Fibroblast of lung (primary cell): ENCODE measurements at places on chromosomes 5 and 9. TPM values are rescaled to one million over a fixed set of nuclear protein-coding genes. Genes with fewer than 3 reads are reported as not detected.

- peaks cover 11% of the 10 kb centered on the region for H3K36me3 ChIP-seq
- H3K4me1 ChIP-seq, result peaks cover 22% of the 10 kb centered on the region
- peak; percentile 87 for DNase-seq
- H3K27me3 ChIP-seq, result no peaks in the 10 kb centered on the region
- H3K27ac ChIP-seq, result peak overlapping the region; percentile 91
- no peak overlapping the region for H3K4me3 ChIP-seq
Measured at GRCh38 chr9:34254141-34254913, 74.7 kb downstream of the KIF24 start.

GRCh38 chr5:157285310-157286035, 19.6 kb downstream of the CYFIP2 start:
- H3K36me3 ChIP-seq, result no peaks in the 10 kb centered on the region
- H3K4me3 ChIP-seq, result no peak overlapping the region
- H3K27me3 ChIP-seq, result no peaks in the 10 kb centered on the region
- H3K4me1 ChIP-seq, result peaks cover 4% of the 10 kb centered on the region

DNA sequence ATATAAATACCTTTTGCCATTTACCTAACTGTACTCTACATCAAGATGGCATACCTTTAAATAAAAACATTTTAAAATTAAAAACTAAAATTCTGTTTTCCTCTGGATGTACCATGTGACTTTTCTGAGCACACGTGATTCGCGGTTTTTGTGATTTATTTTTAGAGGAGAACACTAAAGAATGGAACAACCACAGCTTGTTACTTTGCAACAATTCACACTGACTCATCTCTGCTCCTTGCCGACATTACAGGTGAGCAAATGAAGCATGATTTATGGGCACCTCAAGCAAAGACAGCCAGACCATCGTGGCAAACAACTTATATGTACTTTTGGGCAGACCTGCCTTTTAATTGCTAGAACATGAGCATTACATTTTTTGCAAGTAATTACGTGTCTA, 61.3 kb downstream of the GDA start:
- no peaks in the 10 kb centered on the region for H3K36me3 ChIP-seq
- DNase-seq, result no peak
- no peaks in the 10 kb centered on the region for H3K4me1 ChIP-seq
- no peaks in the 10 kb centered on the region for H3K27me3 ChIP-seq
- H3K4me3 ChIP-seq, result no peak overlapping the region

DNA sequence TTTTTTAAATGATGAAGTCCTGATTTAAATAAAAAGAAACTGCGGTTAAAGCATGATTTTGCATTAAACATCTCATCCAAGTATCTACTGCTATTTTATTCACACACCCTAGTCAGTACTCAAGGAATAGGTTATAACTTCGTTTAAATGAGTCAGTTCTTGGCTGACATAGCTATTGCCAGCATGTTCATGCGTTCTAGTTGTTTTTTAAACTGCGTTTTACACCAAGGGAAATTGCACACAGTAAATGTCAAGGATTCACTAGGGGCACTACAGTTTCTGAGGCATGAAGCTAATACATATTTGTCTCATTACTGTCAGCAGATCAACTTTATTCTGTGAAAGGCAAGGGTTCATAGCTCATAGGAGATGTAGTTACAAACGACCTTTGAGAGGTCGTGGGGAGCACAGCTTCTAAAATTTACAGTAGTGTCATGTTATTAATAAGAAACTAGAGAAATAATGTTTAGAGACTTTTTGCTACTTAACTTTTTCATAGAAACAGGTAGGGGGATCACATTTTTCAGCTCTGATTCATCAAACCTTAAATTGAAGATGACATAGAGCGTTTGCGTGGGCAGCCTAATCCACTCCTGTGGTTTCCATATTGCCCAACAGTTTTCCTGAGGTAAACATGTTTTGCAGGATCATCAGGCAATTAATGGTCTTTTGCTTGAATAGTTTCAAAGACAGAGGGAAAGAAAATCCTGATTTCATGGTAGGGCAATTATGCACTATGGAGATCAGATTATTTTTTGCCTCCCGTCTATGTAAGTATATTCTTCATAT, 2222.7 kb upstream of the WWC1 start:
- no peak overlapping the region for H3K27ac ChIP-seq
- H3K4me1 ChIP-seq, result no peaks in the 10 kb centered on the region
- H3K27me3 ChIP-seq, result no peaks in the 10 kb centered on the region
- no peak overlapping the region for H3K4me3 ChIP-seq

The MARCOL gene
- not detected in 2 replicates for total RNA-seq

DNA sequence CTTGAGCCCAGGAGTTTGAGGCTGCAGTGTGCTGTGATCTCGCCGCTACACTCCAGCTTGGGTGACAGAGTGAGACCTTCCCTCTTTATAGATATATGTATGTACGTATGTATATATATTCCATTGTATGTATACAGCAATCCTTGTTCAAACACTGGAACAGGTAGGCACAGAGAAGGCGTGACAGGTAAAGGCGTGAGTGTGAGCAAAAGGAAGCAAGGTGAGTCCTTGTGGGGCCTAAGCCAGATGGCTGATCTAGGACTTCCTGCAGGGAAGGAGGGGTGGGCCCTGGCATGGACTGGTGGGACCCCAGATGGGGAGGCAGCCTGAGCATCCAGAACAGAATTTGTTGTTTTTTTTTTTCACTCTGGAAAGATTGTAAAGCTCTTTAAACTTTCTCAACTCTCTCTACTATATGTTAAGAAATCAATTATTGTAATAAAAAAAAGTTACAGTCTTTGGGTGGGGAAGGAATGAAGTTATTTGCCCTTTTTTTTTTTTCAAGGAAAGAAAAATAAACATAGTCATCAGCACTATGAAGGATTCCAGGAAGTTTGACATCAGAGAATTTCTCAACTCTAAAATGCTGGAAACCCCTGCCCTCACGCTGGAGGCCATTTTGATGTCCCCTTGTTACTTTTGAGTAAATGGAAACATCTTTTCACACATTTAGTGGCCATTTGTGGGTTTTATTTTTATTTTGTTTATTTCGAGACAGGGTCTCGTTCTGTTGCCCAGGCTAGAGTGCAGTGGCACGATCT, 38.9 kb upstream of the STXBP1 start:
- H3K27ac ChIP-seq, result peak overlapping the region; percentile 97
- H3K36me3 ChIP-seq, result no peaks in the 10 kb centered on the region
- H3K4me3 ChIP-seq, result no peak overlapping the region
- DNase-seq, result peak; percentile 93
- peaks cover 28% of the 10 kb centered on the region for H3K4me1 ChIP-seq

DNA sequence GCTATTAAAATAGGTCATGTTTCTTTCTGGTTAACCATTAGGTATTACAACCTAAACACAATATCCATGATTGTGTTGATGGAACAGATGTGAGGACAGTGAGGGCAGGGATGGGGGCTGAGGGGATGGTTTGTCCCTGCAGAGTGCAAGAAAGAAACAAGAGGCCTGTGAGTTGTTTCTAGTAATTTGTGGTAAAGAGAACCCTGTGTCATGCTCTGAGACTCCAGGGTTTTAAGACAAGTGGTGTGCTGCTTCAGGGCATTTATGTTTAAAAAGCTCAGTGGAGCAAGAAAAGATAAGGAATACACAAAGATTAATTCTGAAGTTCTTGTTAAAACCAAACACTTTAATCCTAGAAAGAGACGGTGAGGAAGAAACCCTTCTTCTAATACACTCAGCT, 656.5 kb downstream of the TLE1 start:
- H3K36me3 ChIP-seq, result no peaks in the 10 kb centered on the region
- no peaks in the 10 kb centered on the region for H3K27me3 ChIP-seq
- peak; percentile 19 for DNase-seq
- no peak overlapping the region for H3K4me3 ChIP-seq

- DNase-seq, result no peak
- H3K27me3 ChIP-seq, result no peaks in the 10 kb centered on the region
- peaks cover 2% of the 10 kb centered on the region for H3K4me1 ChIP-seq
- H3K27ac ChIP-seq, result no peak overlapping the region
Measured at GRCh38 chr9:121816449-121816817, 165.0 kb downstream of the DAB2IP start.

- H3K36me3 ChIP-seq, result no peaks in the 10 kb centered on the region
- H3K4me3 ChIP-seq, result no peak overlapping the region
- peaks cover 6% of the 10 kb centered on the region for H3K4me1 ChIP-seq
- no peaks in the 10 kb centered on the region for H3K27me3 ChIP-seq
- peak overlapping the region; percentile 40 for H3K27ac ChIP-seq
- DNase-seq, result peak; percentile 68
Measured at GRCh38 chr5:160269017-160269416, 39.7 kb downstream of the FABP6 start.

The SLC25A48 gene
- not detected in 2 replicates for total RNA-seq

DNA sequence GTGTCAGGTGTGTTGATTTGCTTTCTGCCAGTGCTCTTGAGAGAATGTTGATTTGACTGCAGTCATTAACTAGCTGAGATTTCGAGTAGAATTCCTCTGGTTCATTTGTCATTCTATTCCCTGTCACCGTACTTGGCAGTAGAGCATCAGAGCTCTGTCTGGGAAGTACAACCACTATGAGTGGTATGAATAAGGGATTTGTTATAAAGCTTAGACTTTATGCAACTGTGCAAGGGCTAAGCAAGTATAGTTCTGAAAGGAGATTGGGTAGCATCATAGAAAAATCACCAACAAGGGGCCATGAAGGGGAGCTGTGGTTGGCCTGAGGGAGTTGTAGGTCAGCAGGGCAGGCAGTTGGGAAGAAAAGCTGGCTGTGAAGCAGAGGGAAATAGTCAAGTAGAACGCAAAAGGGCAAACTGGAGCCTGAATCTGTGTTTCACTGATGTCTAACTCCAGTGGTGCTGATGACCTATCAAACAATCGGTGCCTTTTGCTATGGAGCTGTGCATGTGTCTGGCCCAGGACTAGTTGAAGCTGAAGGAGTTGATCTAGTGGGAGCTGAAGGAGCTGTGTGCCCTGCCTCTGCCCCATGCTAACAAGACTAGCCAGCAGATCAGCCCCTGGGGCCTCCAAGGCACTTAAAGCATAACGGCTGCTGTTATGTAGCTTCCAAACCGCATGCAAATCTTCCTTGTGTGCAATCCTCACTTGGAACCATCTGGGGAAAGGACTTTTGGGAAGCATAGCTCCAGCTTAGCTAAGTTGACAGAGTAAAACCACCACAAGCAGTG, 110.0 kb downstream of the SLC28A3 start:
- no peaks in the 10 kb centered on the region for H3K27me3 ChIP-seq
- no peak overlapping the region for H3K27ac ChIP-seq
- H3K4me3 ChIP-seq, result no peak overlapping the region
- H3K36me3 ChIP-seq, result no peaks in the 10 kb centered on the region
- no peaks in the 10 kb centered on the region for H3K4me1 ChIP-seq

The PCDHA8 gene
- total RNA-seq, result under 0.01 and 0.33 TPM in 2 replicates

DNA sequence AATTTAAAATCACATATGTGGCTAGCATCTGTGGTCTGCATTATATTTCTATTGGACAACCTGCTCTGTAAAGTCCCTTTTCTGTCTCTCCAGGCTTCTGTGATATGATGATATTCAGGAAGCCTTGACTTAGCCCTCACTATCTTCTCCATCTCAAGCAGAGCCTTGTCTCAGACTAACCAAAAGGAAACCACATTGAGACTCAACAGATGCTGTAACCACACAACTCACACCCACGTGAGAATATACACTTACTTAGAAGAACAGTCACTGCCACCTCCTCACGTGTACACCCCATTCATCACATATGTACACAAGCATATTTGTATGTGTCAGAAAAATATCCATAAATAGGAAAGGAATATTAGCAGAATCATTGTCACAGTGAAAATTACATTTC, 33.6 kb downstream of the HTR4 start:
- H3K27ac ChIP-seq, result no peak overlapping the region
- H3K4me3 ChIP-seq, result no peak overlapping the region
- H3K36me3 ChIP-seq, result no peaks in the 10 kb centered on the region

The NUDT12 gene
- 9.8 and 15.4 TPM in 2 replicates for total RNA-seq

The ENTPD2 gene
- total RNA-seq, result under 0.01 TPM in 2 replicates

DNA sequence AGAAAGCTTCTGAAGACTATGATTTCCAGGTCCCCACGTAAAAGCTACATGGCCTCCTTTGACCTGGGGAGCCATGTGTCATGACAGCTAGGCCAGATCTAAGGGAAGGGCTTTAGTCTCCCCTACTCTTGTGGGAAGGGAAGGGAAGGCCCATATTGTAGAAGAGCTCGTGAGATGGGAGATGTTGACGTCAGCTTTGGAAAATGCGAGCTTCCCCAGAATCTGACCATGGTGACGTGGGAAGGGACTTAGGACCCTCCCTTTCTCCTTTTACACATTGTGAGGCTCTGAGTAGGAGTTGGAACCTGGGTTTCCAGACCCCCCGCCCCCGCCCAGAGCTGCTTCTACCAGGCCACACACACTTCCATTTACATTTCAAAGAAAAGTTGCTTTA, 165.5 kb downstream of the SYK start:
- H3K4me3 ChIP-seq, result no peak overlapping the region
- no peaks in the 10 kb centered on the region for H3K4me1 ChIP-seq
- no peaks in the 10 kb centered on the region for H3K36me3 ChIP-seq
- no peak overlapping the region for H3K27ac ChIP-seq
- DNase-seq, result no peak

The FAM200C gene
- total RNA-seq, result 4.9 and 5.3 TPM in 2 replicates

The PCDHGA6 gene
- total RNA-seq, result 3.1 and 4.8 TPM in 2 replicates

DNA sequence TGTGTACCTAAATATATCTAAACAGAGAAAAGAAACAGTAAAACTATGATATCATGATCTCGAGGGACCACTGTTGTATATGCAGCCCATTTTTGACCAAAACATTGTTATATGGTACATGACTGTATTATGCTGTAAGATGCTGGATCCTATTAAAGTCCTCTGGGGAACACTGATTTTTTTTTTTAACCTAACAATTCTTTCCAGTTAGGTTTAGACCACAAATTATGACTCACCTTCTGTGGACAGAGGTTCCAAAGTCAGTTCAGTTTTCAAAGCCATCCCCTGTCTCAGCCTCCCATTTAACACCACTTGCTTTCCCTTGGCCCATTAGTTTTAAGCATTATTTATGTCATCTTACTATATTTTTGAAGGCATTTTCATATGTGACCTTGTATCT, 27.1 kb downstream of the TRMO start:
- H3K4me3 ChIP-seq, result no peak overlapping the region
- no peak for DNase-seq
- H3K4me1 ChIP-seq, result peaks cover 2% of the 10 kb centered on the region
- H3K36me3 ChIP-seq, result no peaks in the 10 kb centered on the region

GRCh38 chr5:172853355-172853975, 19.4 kb downstream of the ERGIC1 start:
- peak; percentile 64 for DNase-seq
- H3K27me3 ChIP-seq, result no peaks in the 10 kb centered on the region
- H3K36me3 ChIP-seq, result peaks cover 2% of the 10 kb centered on the region
- H3K4me3 ChIP-seq, result no peak overlapping the region
- H3K27ac ChIP-seq, result peak overlapping the region; percentile 81
- peaks cover 37% of the 10 kb centered on the region for H3K4me1 ChIP-seq

The FBXL17 gene
- total RNA-seq, result 8.3 and 8.7 TPM in 2 replicates
